ENCODE measurements at places on chromosomes 11 and 22.

DNA sequence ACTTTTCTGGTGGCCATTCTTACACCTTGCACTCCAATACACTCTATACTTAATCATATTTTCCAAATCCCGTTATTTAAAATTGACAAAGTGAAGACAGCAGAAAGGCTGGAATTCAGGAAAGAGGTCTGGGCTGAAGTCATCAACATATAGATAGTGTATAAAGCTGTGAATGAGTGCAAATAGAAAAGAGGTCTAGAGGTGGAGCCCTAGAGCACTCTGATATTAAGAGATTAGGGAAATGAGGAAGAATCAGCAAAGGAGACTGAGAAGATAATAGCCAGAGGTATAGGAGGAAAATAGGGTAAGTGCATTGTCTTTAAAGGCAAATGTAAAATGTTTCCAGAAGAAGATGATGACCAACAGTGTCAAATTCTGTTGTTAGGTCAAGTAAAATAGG, 7.9 kb downstream of the CTR9 start:
- DNase-seq = no peak

DNA sequence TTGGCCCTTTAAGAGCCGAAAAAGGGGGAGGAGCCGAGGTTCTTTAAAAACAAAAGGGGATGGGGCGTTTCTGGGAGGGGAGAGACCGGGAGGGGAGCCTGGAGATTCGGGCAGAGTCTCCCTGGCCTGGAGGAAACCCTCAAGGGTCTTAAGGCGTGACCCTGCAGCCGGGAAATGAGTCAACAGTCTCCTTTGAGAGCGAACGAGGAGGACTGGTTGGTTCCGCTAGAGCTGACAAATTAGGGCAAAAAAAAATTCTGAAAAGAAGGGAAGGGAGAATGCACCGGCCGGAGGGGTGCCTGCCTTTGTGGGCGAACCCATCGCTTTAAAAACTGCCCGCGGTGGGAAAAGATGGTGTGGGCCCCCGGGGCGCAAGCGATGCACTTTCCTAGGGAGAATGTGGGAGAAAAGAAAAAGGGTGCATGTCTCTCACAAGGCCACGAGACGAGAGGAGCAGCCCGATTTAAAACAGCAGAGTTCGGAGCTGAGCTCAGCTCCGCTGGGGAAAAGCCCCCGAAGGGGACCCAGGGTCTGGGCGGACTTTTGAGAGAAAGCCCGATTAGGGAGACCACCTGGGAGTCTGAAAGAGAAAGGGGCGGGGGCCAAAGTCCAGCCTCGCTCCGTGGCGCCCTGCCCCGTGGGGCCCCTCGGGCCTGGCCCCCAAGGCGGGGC, 874 bp downstream of the ZFTA start:
- DNase-seq = no peak

DNA sequence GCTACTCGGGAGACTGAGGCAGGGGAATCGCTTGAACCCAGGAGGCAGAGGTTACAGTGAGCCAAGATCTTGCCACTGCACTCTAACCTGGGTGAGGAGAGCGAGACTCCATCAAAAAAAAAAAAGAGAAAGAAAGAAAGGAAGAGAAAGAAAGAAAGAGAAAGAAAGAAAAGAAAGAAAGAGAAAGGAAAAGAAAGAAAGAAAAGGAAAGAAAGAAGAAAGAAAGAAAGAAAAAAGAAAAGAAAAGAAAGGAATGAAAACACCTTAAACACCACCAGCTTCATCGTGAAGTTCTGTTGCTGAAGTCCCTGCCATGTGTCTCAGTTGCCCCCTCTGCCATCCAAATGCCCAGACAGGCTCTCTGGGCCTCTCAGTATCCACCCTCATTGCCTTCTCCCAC, 9.9 kb upstream of the CXCR5 start:
- DNase-seq = no peak

GRCh38 chr11:60953781-60954180, 1.8 kb upstream of the SLC15A3 start:
- no peak for DNase-seq
